Stimulated activated CD4-positive, alpha-beta T cell treated with anti-CD3 and anti-CD28 coated beads, TNF-alpha, amount 100 ng/mL, for 48 hours (primary cell): ENCODE measurements at places on chromosomes 16 and 17.

DNA sequence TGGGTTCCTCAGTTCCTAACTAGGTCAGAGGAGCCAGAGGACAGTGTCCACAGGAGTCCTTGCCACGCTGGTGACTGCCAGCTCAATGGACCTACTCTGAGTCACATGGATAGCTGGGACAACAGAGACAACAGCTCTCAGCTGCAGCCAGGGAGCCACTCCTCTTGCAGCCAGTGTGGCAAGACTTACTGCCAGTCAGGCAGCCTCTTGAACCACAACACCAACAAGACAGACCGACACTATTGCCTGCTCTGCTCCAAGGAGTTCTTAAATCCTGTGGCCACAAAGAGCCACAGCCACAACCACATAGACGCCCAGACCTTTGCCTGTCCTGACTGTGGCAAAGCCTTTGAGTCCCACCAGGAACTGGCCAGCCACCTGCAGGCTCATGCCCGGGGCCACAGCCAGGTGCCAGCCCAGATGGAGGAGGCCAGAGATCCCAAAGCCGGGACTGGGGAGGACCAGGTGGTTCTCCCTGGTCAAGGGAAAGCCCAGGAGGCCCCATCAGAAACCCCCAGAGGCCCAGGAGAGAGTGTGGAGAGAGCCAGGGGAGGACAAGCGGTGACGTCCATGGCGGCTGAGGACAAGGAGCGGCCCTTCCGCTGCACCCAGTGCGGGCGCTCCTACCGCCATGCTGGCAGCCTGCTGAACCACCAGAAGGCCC lies 6.7 kb downstream of the ZNF646 start:
- no peak for DNase-seq

- DNase-seq: no peak
Measured at GRCh38 chr17:13598353-13599167, 3.2 kb downstream of the HS3ST3A1 start.

- DNase-seq: no peak
Measured at GRCh38 chr16:4091240-4092012, 24.8 kb downstream of the ADCY9 start.

- no peak for DNase-seq
Measured at GRCh38 chr17:74163271-74163821, 40.1 kb upstream of the RPL38 start.

DNA sequence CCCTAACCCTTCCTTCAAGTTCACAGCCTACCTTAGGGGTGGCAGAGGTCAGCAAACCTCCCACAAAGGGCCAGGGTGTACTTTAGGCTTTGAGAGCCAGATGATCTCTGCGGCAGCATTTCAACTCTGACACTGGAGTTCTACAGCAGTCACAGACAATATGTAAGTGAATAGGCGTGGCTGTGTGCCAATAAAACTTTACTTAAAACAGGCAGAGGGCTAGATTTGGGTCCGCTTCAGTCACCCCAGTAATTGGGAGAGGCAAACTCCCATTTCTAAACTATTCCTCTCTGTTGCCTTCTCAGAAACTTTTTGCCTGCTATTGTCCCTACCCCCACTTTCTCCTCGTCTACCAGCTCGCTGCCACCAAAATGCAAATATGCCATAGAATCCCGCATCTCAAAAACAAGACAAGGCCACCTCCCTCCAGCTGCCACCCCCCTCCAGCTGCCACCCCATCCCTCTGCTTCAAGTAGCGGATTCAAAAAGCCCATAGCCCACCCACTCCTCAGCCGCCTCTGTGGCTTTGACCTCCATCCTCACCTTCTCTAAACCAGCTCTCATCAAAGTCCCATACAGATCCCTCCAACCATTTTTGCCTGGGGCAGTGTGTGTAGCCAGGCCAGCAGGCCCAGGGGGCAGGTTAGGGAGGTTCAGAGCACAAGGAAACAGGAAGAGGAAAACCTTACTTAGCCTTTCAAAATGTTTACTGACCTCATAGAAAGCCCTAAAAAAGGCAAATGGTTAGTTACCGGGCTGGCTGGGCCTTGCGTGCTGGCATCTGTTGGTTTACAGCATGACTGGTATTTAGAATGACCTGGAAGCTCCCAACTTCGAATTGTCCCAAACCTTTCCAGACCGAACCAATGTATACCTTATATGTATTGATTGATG lies 19.9 kb upstream of the DNAH17 start:
- DNase-seq: no peak
